NCI-H524 treated with DMSO at 0.1 percent for 48 hours (cell line): ENCODE measurements at places on chromosomes 5 and 9.

GRCh38 chr9:135230817-135231520 lies 143.5 kb downstream of the OLFM1 start:
- no peak for DNase-seq

DNA sequence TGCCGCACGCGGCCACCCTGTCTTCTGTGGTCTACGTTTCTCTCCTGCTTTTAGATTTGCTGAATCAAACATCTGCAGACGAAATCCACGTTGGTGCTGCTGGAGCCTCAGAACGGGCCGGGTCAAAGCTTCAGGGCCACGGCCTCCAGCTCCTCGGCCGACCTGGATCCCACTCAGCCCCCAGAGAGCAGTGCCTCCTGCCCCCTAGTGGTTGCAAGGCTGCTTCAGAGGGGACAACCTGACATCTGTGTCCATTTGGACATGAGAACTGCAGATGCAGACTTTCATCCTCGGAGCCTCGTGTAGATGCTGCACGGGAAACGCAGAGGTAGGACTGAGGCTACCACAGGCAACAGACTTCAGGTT lies 23.0 kb upstream of the SLC6A3 start:
- no peak for DNase-seq

GRCh38 chr9:78856144-78856543 lies 559.2 kb downstream of the PSAT1 start:
- DNase-seq = no peak

- no peak for DNase-seq
Measured at GRCh38 chr5:10778179-10778910, 17.3 kb upstream of the DAP start.

GRCh38 chr5:65916636-65917035 lies 9.7 kb upstream of the ERBIN start:
- no peak for DNase-seq

GRCh38 chr5:29130786-29131185 lies 2062.7 kb upstream of the CDH6 start:
- DNase-seq = no peak

GRCh38 chr9:127970401-127971313 lies 10.1 kb downstream of the EEIG1 start:
- no peak for DNase-seq

DNA sequence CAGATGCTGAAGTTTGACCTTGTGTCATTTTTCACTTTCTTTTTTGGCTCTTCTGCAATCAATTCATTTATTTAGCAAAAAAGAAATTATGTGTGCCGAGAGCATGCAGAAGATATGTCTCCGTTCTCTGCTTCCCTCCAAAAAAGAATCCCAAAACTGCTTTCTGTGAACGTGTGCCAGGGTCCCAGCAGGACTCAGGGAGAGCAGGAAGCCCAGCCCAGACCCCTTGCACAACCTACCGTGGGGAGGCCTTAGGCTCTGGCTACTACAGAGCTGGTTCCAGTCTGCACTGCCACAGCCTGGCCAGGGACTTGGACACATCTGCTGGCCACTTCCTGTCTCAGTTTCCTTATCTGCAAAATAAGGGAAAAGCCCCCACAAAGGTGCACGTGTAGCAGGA lies 2.4 kb downstream of the FGFR4 start:
- no peak for DNase-seq

- DNase-seq = no peak
Measured at GRCh38 chr9:35558185-35558584, 46.9 kb upstream of the TESK1 start.

DNA sequence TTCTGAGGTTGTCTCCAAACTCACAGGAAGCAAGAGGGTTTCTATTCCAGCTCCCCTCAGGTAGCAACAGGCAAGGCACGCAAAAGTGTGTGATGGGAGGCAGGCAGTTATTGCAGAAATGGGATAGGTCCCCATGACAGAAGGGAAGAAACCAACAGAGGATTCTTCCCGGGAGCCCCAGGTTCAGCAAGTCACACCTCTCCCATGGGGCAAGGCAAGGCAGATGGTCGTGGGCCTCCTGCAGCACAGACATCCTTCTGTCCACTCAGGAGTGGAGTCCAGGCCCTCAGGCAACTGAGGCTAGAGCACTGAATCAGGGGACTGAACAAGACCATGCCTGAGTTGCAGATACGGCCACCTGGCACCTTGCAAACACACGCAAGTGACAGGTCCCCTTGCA lies 424.9 kb upstream of the IRX4 start:
- DNase-seq = no peak

- DNase-seq = no peak
Measured at GRCh38 chr5:673831-674629, 19.1 kb downstream of the TPPP start.

DNA sequence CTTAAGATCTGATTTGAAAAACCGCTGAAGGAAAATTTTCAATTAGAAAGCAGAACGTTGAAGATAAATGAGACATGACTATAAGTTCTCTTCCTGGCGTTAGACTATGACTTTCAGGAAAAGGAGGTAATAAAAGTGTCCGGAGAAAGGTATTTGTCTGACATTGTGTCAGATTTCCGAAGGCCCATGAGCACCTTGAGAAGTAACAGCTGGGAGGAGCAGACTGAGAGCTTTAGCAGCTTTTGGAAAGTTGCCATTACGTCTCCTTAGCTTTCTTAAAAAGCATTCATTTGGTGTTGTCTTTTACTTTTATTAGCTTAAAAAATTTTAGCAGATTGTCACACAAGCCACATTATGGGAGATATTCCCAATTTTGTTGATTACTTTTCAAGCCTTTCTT lies 363.5 kb downstream of the NDUFS4 start:
- DNase-seq = peak; percentile 31

DNA sequence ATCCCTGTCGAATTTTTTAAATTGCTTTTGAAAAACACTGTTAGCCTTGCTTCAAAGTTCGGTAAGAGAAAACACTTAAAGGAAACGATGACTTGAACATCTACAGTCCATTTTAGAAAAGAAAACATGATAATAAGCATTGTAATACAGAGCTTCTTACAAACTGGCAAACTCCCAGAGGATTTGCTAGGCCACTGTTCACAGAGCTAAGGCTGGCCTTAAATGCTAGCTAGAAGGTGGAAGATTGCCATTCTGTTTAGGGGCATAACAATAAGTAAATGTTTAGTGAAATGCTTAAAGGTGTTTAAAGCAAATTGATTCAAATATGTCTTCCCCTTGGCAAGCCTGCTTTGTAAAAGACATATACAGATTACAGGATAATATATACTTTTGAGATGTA lies 169.6 kb downstream of the TLE4 start:
- DNase-seq = no peak

- no peak for DNase-seq
Measured at GRCh38 chr9:3036333-3036700, 192.4 kb upstream of the PUM3 start.

DNA sequence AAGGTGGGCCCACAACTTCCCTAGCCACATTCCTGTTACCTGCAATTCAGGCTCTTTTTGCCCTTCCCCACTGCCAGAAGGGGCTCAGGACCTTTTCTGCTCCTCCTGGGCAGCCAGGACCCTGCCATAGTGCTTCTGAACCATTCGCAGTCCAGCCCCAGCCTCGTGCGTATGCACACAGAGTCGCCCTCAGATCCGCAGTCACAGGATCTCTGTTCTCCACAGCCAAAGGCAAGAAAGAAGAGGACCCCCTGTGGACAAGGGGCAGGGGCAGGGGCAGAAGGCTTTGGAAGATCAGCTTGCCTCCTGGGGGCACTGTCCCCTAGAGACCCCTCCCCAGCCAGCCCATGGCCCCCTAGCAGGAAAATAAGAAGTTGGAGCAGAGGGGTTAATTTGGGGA lies 82.8 kb downstream of the PCDH1 start:
- no peak for DNase-seq

GRCh38 chr5:20370061-20370460 lies 382.1 kb upstream of the CDH18 start:
- DNase-seq = no peak

DNA sequence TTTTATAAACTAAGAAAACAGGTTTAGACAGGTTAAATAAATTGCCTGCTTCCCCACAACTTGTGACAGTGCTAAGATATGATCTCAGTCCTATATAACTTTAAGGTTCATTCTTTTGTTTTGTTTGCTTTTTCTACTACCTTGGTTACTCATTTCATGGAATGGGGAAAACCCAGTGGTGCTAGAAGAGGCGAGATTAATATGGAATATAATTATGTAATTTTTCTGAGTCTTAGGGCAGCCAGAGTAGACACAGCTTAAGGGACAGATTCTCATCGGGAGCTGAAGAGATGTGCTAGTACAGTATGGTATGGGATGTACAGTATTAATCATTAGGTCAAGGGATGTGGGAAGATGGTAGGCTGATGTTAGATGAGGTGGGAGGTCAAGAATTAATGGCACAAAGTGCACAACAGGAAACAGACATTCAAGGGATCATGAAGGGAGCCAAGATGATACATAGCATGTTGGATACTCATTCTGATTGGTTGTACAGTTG lies 6.2 kb downstream of the TRIM32 start:
- DNase-seq = no peak

DNA sequence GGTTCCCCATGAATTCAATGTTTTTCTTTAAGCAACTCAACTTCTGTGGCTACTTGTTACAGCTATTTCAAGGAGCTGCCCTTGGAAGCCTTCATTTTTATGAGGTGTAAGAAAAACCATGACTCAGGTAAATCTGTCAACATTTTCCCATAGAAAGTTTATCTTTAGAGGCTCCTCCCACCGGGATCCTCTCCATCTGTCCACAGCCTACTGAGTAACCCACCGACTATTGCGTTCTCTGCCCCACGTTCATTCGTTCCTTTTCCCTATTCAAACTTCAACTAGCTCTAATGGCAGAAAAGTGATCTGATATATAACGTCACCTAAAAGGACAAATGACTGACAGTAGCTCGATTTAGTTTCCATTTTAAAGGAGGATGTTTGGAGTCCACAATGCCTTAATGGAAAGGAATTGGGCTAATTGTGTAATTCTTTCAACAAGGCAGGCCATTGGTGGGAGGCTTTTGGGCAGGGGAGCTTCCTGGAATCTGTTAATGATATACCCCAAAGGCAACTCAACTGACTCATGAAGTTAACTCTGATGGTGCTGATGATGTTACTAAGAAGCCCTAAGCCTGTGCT lies 29.3 kb upstream of the NR3C1 start:
- no peak for DNase-seq

- no peak for DNase-seq
Measured at GRCh38 chr5:78985725-78986223, 664 bp upstream of the ARSB start.

- DNase-seq = no peak
Measured at GRCh38 chr9:131046581-131047202, 37.7 kb downstream of the LAMC3 start.

- DNase-seq = no peak
Measured at GRCh38 chr5:96794757-96795156, 13.0 kb downstream of the ERAP1 start.

DNA sequence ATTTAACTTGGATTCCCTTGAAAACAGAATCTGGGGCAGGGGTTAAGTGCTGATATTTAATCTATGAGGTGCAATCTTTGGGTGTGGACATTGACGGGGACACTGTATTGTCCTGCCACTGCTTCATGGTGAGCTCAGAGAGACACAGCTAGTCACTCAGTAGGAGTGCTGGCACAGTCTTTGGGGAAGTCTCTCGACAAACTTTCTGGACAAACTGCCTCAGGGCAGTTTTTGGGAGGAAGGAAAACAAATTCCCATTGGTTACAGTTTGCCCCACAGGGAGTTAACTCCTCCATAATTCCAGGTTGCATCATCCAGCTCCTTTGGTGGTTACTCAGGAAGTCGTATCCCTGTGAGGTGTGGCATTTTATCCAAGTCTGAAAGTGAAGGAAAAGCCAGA lies 17.9 kb downstream of the HNRNPK start:
- no peak for DNase-seq

GRCh38 chr5:5605170-5605764 lies 182.8 kb downstream of the ICE1 start:
- no peak for DNase-seq

DNA sequence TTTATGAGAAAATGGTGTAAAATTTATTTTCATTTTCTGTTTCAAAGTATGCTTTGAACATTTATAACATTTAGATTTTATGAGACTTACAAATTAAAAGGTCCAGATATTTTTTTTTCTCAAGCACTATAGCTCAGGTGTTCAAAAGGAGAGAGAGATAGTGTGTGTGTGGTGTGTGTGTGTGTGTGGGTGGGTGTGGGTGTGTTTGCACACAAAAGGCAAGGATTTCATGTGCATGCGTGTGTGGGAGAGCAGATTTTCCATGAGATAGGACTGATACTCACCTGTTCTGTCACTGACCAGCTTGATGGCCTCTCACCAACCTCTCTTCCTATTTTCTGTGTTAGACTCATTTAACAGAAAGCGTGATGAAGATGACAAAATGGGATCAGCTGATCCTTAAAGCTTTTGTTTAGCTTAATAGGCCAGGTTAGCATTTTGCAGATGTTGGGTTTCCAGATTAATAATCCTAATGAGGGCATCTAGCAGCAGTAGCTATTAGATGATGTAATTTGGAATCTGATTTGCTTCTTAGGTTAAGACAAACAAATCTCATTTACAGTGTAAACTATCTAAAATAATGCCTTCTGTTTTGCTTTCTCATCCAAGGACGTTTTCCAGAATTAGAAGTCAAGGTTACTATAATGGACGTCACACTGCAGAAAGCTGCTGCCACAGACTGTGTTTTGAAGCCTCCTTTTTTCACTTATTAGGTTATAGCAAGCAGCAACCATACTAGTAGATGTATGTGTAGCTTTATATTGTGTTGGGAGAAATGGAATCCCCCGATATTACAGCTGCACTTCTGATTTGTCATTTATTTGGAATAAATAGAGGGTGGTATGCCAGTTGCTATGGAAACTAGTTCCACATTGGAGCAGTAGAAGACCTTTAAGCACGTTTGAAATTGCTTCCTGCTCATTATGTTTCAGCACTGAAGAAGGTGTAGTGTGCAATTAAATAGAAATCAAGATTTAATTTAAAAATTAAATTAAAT lies 355.6 kb downstream of the TAF11L14 start:
- DNase-seq = no peak

GRCh38 chr5:7762267-7762666 lies 88.7 kb downstream of the CFAP90 start:
- no peak for DNase-seq

- DNase-seq = no peak
Measured at GRCh38 chr5:6683241-6683640, 30.0 kb upstream of the TENT4A start.

DNA sequence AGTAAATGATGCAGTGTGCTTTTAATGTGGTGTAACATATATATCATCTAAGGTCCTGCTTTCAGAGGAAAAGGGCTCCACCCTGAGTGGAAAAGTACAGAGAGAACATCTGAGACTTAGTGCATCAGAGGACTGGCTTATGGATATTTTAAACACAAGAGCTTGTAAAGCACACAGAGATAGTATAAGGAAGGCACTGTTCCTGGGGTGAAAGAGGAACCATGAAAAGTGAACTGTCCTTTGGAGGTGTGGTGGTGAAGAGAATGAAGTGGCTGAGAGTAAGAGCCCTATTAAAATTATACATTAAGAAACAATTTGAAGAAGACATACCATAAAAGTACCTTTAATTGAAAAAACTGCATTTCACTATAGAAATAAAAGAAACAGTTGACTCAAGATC lies 68.9 kb downstream of the CSF2 start:
- no peak for DNase-seq

DNA sequence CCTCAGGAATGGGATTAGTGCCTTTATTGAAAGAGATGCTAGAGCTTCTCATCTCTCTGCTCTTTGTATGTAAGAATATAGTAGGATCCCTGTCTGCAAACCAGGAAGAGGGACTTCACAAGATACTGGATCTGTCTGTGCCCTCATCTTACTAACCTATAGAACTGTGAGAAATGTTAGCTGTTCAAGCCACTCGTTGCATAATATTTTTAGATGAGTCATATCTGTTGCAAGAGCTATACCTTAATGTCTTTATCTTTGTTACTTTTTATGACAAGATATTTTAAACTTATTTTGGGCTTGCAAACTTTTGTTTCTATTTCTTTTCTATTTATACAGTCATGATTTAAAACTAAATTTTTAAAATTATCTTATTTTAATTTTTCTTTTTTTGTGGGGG lies 1296.8 kb upstream of the CDH6 start:
- no peak for DNase-seq
